ENCODE measurements at places on chromosomes 11 and 22. TPM values are rescaled to one million over a fixed set of nuclear protein-coding genes. Genes with fewer than 3 reads are reported as not detected.
A peak's percentile ranks its signal among the peaks of the same experiment; 100 is the strongest.

Gene PATE2
- total RNA-seq = not detected

Gene ENTHD1
- total RNA-seq = not detected

- no peak for DNase-seq
- peak within 1 kb of the TSS; percentile 48 for H3K4me3 ChIP-seq
- no peaks in the 10 kb centered on the region for H3K27me3 ChIP-seq
- peaks cover 50% of the 10 kb centered on the region for H3K4me1 ChIP-seq
Observed at GRCh38 chr11:64246871-64247728, at the start of gene PPP1R14B. Gene PPP1R14B, minus strand, starts transcription at chr11:64246943. Its CDS starts 270 bp downstream, at chr11:64246673.

DNA sequence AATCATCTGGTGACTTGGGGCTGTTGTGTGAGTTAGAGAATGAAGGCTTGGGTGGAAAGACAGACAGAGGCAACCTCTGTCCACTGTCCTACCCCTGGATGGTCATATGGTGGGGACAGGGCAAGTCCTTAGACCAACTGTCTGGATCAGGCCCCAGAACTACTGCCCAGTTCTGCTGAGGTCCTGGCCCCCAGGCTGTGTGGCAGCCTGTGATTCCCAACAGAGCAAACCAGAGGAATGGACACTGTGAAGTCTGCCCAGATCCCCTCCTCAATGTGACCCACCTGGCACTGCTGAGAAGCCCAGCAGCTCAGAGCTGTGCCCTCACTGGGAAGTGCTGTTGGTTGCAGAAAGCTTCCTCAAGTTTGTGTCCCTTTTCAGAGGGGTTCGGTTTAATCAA is 69.0 kb downstream of the GGTLC2 start:
- peak; percentile 37 for DNase-seq
- H3K36me3 ChIP-seq = no peaks in the 10 kb centered on the region
- H3K27me3 ChIP-seq = no peaks in the 10 kb centered on the region
- H3K27ac ChIP-seq = no peak overlapping the region
- no peak overlapping the region for H3K4me3 ChIP-seq

DNA sequence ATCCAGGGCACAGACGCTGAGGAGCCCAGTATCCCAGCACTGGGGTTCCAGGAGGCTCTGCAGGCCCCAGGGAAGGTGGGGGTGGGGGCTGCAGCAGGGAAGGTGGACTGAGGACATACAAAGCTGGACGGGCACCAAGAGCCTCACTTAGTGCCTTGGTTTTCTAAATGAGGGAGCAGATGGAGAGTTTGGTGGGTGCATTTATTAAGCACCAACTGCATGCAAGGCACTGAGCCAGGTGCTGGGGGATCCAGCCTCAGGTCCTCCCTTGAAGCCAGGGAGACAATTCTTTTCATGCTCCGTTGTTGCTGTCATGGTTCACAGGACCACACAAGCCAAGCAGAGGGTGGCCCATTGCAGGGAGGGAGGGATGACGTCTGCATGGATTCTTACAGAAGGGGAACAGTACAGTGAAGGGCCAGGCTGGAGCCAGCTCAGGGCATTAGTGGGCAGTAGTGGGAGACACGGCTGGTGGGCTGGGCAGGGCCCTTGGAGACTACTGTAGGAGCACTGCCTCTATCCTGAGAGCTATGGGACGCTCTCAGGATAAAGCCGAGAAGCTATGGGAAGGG is 65.0 kb downstream of the MACROD1 start:
- DNase-seq = no peak
- peak overlapping the region; percentile 62 for H3K27ac ChIP-seq
- H3K4me1 ChIP-seq = peaks cover 29% of the 10 kb centered on the region
- H3K27me3 ChIP-seq = no peaks in the 10 kb centered on the region
- H3K4me3 ChIP-seq = no peak overlapping the region
- no peaks in the 10 kb centered on the region for H3K36me3 ChIP-seq

DNA sequence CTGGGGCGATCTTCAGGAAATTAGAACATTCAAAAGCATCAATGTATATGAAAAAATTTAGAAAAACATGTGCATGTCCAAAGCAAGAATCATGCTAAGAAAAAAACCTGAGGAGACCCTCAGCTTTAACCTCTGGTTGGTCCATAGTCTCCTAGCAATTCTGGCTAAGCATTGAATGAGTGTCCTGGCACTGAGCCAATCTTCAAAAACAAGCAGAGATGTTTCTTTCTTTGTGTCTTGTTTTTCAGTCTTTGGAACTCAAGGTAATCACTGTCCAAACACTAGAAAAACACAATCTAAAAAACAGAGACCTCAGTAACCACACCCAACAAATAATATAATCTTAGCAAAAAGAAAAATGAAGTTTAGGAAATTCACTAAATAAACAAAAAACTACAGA is 205.4 kb upstream of the CARD18 start:
- H3K36me3 ChIP-seq = no peaks in the 10 kb centered on the region
- no peak for DNase-seq
- no peaks in the 10 kb centered on the region for H3K27me3 ChIP-seq
- H3K4me3 ChIP-seq = no peak overlapping the region
- no peaks in the 10 kb centered on the region for H3K4me1 ChIP-seq

DNA sequence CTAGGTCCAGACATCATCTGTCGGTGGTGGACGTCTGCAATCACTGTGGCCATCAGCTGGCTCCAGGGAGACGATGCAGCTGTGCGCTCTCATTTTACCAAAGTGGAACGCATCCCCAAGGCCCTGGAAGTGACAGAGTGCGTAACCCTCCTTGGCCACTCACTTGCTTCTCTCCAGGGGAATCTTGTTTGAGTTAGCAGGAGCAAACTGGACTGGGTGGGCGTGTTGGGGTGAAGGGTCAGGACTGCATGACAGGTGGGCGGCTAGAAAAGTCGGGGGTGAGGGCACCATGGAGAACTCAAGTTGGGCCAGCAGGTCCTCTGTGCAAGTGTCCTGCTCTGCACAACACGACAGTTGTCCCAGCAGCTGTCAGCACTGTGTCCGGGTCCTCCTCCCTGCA is 16.2 kb downstream of the SHISA8 start:
- no peak for DNase-seq
- H3K4me1 ChIP-seq = no peaks in the 10 kb centered on the region
- H3K36me3 ChIP-seq = no peaks in the 10 kb centered on the region

DNA sequence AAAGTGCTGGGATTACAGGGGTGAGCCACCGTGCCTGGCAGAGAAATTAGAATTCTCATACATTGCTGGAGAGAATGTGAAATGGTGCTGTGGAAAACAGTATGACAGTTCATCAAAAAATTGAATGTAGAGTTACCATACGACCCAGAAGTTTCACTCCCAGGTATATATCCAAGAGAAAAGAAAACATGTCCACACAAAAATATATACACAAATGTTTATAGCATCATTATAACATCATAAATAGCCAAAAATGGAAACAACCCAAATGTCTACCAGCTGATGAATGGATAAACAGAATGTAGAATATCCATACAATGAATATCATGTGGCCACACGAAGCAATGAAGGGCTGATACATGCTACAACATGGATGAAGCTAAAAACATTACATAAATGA is 34.6 kb downstream of the MED15 start:
- H3K27ac ChIP-seq = no peak overlapping the region
- DNase-seq = no peak
- H3K4me1 ChIP-seq = peaks cover 8% of the 10 kb centered on the region
- H3K4me3 ChIP-seq = no peak overlapping the region
- H3K36me3 ChIP-seq = no peaks in the 10 kb centered on the region

DNA sequence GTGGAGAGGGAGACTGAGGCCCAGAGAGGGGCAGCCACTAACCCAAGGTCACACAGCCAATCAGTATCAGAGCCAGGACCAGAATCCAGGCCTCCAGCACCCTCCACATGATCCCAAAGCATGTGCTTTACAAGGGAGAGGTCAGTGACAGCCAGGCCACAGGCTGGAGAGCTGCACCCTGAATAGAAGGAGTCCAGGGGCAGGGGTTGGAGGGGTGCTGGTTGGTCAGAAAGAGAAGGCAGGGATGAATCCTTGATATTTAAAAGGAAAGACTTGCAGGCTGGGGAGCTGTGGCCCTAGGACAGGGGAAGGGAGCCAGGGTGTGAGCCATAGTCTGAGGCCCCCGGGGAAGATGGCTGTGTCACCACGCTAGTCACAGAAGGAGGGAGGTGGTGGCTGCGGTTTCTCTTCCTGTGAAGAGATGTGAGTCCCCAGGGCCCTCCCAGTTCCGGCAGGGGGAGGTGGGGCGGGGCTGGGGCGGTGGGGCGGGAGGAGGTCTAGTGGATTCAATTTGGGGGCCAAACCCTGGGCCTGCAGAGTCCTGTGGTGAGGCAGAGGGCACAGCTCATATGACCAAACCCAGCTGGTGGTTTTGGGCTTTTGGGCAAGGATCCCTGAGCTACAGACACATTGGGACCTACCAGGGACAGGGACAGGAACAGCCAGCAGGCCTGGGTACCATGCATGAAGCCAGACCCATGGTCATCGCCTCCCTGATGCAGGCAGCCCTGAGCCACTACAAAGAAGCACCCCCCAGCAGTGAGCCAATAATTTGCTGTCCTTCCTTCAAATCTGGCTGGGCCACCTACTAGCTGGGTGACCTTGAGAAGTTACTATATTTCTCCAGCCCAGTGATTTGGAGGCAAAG is 14.0 kb downstream of the RAC2 start:
- H3K36me3 ChIP-seq = no peaks in the 10 kb centered on the region
- no peak for DNase-seq
- H3K4me3 ChIP-seq = no peak overlapping the region
- H3K27me3 ChIP-seq = no peaks in the 10 kb centered on the region

DNA sequence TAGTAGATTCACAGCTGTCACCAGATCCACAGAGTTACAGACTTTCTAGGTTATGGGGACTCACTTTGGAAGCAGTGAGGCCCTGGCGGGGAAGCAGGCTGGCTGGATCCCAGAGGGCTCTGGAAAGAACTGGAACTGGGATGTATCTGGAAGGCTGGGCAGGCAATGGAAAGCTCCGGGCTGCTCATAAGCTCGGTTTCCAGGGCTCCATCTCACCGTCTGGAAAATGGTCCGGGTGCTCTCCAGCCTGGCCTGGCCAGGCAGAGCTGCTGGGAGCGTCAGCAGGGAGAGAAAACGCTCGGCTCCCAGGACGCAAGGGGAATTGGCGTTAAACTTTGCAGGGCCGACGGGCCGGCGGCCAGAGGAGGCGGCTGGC is 335 bp upstream of the SEZ6L start:
- no peak overlapping the region for H3K27ac ChIP-seq
- H3K27me3 ChIP-seq = peaks cover 8% of the 10 kb centered on the region
- no peaks in the 10 kb centered on the region for H3K36me3 ChIP-seq
- DNase-seq = no peak

DNA sequence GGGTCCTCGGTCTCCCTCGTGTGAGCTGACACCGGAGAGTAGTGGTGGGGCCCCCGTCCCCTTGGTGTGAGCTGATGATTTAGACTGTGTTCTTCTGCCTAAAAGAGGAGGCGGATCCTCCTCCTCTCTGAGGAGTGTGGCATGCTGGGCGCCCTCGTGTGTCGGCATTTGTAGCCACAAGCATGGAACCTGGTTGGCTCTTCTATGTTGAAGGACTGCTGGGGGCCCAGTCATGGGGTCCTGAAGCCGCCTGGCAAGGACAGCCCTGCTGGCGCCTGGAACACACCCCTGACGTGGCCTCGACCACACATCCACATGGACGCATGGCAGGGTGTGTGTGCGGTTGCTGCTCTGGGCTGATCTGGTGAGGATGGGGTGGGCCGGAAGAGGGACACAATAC is 50.2 kb downstream of the AP2A2 start:
- H3K36me3 ChIP-seq = peaks cover 40% of the 10 kb centered on the region
- H3K4me1 ChIP-seq = no peaks in the 10 kb centered on the region
- no peak for DNase-seq
- no peaks in the 10 kb centered on the region for H3K27me3 ChIP-seq

GRCh38 chr11:19820100-19820499 is 107.5 kb downstream of the NAV2 start:
- H3K27me3 ChIP-seq = no peaks in the 10 kb centered on the region
- no peak for DNase-seq
- H3K4me3 ChIP-seq = no peak overlapping the region
- no peaks in the 10 kb centered on the region for H3K36me3 ChIP-seq
- no peak overlapping the region for H3K27ac ChIP-seq

GRCh38 chr11:46519351-46519750 is 74.5 kb downstream of the AMBRA1 start:
- H3K36me3 ChIP-seq = no peaks in the 10 kb centered on the region
- H3K4me3 ChIP-seq = no peak overlapping the region
- no peak overlapping the region for H3K27ac ChIP-seq
- DNase-seq = no peak
- H3K27me3 ChIP-seq = no peaks in the 10 kb centered on the region

GRCh38 chr22:26372890-26373289 is 56.2 kb upstream of the ASPHD2 start:
- DNase-seq = no peak
- H3K4me3 ChIP-seq = no peak overlapping the region
- H3K36me3 ChIP-seq = no peaks in the 10 kb centered on the region
- no peak overlapping the region for H3K27ac ChIP-seq

- no peak overlapping the region for H3K27ac ChIP-seq
- no peaks in the 10 kb centered on the region for H3K36me3 ChIP-seq
- H3K4me1 ChIP-seq = no peaks in the 10 kb centered on the region
- DNase-seq = no peak
- H3K4me3 ChIP-seq = no peak overlapping the region
Observed at GRCh38 chr11:86421946-86422345, 47.3 kb downstream of the CCDC81 start.
